ENCODE measurements at places on chromosomes 1 and 21.

GRCh38 chr1:65456481-65456880 lies 36.0 kb downstream of the LEPR start:
- no peak for DNase-seq

DNA sequence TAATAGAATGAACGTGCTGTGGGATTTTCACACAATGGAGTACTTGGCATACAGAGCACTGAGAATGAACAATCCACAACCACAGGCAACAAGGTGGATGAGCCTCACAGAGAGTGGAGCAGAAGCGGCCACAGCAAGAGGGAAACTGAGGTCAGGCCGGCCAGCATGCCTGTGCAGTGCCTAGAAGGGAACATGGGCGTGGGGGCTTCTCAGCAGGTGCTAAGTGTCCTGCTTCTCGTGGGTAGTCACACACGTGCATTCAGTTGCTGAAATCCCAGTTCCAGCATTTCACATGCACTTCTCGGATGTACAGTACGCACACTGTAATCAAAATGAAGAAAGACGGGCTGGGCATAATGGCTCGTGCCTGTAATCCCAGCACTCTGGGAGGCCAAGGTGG lies 33.1 kb downstream of the WDR4 start:
- DNase-seq: no peak

GRCh38 chr21:17709266-17709611 lies 96.5 kb upstream of the BTG3 start:
- DNase-seq: no peak

- DNase-seq: no peak
Observed at GRCh38 chr1:102875756-102876155, 232.6 kb downstream of the COL11A1 start.

DNA sequence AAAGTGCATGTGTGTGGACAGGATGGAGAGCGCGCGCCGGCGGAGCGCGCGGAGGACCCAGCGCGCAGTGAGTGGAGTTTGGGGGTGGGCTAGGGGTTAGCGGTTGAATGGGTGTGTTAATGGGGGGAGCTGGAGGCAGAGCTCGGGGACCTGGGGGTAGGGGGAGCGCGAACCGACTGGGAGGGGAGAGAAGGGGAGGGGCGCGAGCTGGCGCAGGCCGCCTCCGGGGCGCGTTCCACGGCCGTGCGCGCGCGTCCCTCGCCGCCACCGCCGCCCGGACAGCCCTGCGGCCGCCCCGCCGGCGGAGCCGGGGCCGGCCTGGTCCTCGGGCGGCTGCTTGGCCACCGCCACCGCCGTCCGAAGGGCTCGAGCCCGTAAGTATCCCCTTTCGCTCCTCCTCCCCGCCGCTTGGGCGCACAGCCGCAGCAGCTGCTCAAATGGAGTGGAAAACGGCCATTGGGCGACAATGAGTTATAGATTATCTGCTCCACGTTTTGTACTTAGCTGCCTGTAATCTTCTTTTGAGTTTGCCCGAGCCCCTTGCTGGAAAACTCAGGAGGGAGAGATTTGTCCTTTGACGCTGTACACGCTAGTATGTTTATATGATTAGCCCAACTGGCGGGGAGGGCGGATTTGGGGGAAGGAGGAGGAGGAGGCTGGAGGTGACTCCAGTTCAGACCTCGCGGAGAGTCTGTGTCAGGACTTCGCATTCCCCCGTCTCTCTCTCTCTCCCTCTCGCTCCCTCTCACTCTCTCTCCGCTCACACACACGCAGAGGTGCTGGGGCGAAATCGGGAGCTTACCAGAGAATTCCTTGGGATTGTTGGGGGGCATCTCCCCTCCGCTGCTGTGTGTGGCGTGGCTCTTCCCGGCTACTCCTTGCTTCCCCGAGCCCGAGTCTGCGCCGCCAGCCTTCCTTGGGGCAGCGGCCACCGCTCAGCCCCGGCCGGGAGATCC lies at the start of gene ADGRL2:
Gene ADGRL2, plus strand, starts transcription at position 240 of the 956 bp plus-strand sequence. CDS start 36,051 bp downstream, outside the sequence.
- DNase-seq: no peak

DNA sequence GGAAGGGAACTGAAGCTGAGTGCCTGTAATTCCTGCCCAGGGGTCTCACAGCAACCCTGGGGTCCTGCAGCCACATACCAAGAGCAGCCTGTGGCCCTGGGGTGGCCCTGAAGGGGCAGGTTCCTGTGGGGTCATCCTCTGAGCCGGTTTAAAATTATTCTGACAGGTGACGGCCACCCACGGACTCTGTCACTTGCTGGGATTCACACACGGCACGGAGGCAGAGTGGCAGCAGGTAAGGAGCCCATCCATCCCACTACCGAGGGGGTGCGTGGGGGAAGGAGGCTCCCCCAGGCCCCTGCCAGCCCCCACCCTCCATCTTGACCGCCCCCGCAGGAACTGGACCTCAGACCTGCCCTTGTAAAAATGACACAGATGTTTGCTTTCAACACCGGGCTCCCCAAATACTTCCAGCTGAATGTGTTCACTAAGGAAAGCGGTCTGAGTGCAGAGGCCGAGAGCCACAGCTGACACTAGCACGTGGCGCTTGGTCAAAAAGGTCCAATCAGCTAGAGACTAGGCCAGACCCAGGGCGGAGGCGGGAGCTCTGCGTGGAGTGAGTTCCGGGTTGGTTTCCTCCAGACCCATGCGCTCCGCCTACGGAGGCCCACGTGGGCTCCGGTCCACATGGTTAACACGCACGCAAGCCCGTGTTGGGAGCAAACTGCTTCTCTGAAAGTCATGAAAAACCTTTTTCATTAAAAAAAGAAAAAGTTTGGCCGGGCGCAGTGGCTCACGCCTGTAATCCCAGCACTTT lies 10.0 kb downstream of the YBEY start:
- DNase-seq: peak; percentile 36

DNA sequence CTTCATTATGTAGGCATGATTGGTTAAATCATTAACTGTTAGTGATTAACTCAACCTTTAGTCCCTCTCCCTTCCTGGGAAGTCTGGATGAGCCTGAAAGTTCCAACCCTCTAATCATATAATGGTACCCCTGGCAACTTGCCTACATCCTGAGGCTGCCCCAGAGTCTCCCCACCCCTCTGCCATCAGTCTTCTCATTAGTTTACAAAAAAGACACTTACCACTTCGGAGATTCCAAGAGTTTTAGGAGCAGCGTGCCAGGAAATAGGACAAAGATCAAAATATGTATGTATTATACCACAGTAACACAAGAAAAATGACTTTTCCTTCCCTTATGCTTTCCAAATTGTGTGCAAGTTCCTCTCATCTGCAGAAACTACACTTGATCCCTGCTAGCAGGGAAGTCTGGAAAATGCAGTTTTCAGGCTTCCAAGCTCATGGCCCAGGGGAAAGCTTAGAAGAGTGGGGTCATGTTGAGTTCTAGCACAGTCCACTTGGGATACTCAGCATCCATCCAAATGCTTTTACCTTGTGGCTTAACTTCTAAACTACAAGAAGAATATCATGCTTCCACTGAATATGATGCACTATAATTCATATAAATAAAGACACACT lies 64.6 kb upstream of the PPIH start:
- DNase-seq: no peak

- DNase-seq: no peak
Observed at GRCh38 chr1:87706203-87706602, 377.5 kb downstream of the LMO4 start.

DNA sequence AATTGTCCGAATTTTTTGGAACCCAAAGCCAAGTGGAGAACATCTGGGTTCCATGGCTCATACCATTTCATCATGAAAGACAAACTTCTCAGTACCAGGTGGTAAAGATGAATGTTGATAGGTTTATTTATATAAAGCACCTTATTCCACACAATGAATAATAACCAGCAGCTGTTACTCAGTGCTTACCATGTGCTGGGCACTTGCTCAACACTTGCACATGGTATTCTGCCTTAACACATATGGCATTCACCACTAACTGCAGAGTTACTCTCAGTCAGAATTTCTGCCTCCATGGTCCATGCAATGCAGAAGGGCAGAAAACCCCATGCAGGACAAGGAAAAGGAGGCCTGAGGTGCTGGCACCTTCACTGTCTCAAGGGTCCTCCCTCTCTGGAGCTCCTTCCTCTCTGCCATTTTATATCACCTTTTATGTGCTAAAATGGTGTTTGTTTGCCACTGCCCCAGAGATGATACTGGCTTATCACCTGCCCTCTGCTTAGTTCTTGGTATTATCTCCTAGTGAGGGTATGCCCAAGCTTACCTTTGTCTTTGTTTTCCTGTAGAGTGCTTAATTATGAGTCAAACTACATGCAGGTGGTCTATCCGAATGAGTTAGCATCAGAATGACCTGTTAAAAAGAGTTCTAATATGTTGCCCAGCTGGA lies 76.7 kb upstream of the ZNF326 start:
- no peak for DNase-seq

DNA sequence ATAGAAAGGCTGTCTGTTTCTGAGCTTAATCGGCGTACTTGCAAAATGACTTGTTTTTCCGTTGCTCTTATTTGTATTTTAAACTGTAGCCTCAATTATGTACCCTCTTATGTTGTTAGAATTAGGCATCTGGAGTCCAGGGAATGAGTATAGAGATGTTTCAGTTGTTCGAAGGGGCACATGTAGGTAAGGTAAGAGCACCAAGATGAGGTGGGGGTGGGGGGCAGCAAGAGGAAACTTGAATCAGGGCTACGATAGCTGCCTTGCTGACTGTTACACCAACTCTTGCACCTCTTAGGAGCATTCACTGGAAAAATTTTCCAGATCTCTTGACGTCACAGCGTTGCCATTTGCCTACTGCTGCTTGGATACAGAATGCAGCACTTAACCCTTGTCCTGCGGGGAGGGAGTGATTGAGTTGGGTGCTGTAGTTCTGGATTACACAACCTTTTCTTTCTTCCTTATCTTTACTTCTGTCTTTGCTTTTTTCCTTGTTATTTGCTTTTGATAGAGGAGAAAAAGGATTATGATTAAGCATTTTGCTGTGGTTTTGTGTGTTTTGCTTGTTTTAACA lies 3.2 kb downstream of the ATP1B1 start:
- no peak for DNase-seq

GRCh38 chr1:54091666-54092065 lies 38.3 kb downstream of the TCEANC2 start:
- no peak for DNase-seq

DNA sequence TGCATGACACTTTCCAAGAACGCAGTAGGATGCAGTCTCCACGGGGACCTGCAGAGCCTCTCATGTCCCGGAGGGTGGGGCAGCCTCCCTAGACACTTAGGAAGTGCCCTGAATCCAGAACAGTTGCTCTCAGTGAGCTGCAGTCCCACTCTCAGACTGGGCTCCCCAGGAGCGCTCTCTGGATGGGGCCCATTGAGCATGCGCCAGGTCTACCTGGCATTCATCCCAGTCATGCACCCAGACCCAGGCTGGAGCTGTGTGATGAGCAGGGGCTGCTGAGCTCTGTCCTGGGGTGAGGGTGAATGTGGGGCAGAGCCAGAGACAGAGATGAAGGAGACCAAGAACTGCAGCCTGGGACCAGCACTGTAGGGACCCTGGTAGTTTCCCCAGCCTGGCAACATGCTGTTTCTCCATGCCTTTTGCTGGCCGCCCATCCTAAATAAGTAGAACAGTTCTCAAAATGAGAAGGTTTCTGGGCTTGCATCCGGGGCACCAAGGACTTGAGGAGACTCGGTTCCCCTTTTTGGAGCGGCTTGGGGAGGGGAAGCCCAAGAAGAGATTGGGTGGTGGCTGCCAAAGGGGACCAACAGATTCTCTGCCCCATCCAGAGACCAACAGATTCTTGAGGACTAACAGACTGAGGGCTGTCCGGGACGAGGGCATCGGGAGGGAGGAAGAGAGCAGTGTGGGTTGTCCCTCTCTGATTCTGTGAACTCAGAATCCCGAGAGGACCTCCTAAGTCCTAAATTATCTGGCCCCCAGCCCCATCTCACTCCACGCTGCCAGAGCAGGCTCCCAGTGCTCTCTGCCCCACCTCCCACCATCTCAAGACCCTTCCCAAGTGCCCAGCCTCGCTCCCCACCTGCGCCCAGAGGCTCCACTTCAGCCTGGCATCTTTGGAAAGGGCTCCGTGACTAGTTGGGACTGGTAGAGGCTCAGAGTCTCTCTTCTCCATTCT lies 1.0 kb upstream of the PGLYRP4 start:
- no peak for DNase-seq

GRCh38 chr21:44269090-44269489 lies 7.4 kb upstream of the DNMT3L start:
- DNase-seq: no peak

- DNase-seq: no peak
Observed at GRCh38 chr21:39105836-39106235, 77.4 kb downstream of the PSMG1 start.

GRCh38 chr21:20883408-20883800 lies 114.8 kb upstream of the NCAM2 start:
- DNase-seq: no peak

- no peak for DNase-seq
Observed at GRCh38 chr21:44509539-44509938, 30.5 kb downstream of the KRTAP10-1 start.

DNA sequence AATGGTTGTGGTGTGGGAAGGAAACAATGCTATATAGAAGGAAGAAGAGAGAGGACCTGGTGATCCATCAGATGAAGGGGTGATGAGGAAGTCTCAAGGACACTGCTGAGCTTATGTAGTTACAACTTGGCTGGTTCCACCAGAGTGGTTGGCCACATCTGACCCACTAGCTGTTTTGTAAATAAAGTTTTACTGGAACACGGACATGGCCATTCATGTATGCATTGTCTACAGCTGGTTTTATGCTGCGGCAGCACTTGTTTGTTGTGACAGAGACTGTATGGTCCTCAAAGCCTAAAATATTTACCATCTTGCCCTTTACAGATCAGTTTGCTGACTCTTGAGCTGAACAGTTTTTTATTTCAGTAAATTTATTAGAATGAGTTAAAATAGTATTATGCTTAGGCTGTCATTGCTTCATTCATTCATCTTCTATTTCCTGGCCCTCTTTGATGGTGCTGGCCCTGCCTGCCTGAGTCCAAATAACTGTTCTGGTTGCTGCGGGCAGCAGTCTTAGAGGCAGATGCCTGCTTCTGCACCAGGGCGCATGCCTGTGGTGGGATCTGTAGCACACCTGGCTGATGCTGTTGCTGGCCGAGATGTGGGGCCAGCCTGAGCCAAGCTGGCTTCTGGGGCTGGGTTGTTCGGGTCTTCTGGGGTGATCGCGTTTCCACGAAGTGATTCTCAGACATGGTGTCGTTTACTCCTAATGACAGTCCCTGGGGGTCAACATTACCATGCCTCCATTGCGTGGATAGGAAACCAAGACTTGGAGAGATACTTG lies 61.4 kb upstream of the WNT4 start:
- DNase-seq: no peak

GRCh38 chr1:53370369-53370961 lies 42.6 kb upstream of the LRP8 start:
- DNase-seq: no peak

DNA sequence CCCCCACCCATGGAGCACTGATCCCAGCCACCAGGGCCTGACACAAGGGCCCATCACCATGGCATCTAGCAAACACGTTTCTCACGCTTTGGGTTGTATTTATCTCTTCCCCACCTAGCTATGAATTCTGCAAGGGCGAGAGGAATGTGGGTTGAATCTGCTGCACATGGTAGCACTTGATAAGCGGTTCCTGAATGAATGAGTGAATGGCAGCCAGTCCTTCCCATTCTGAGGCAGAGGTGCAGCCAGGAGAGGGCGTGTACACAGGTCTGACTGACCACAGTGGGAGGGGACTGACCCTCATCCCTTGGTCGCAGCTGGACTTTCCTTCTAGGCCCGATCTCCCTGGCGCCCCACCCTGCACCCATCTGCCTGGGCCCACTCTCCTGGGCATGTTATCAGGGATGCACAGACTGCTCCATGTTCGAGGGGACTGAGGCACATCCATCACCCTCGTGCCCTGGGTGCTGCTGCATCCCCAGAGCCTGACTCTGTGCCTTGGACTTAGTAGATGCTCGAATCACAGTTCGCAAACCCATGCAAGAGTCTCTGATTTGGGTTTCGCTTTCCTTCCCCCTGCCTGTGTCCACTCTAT lies 1.0 kb downstream of the RD3 start:
- no peak for DNase-seq

GRCh38 chr1:243465738-243466137 lies 209.9 kb downstream of the SDCCAG8 start:
- no peak for DNase-seq

All from CD4-positive, alpha-beta T cell treated with Interleukin-2 at 100 ng/mL for 4 hours (primary cell).